T-helper 22 cell (primary cell): ENCODE measurements at places on chromosomes 11 and 22.

DNA sequence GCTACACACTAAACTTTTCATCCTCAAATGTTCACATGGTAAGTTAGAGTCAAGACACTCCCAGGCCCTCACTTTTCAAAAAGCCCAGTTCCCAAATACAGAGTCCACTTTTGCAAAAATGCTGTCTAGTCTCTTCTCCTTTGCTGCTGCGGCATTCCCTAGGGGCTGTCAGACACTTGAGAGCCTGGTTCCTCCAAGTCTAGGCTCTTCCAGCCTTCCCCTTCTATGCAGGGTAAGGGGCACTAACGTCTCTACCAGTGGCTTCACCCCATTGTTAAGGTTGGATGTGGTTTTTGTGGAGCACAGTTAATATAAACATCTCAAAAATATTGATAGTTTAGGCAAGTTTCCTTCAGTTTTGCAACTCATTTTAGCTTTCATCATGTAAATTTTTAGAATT is 181.5 kb downstream of the KIF18A start:
- no peak for DNase-seq

DNA sequence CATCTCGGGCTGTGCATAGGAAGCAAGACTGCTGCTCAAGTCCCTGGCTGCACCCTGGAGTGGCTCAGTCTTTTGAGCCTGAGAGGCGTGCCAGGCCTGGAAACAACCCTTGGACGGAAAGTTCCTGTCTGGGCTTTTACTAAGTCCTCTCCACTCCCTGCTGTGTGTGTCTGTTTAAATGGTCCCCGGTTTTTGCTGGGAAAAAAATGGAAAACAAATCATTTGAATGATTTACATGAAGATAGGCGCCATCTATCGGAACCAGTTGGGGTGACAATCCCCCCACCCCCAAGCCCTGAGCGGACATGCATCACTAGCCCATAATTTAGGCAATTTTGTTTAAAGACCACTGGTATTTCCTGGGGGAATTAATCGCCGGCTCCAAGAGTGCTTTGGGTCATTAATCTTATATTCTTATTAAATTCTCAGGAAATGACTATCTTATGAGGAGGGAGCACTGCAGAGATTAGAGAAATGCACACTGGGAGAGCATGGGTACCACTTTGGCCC is 2.7 kb upstream of the GAB2 start:
- DNase-seq: peak; percentile 16

DNA sequence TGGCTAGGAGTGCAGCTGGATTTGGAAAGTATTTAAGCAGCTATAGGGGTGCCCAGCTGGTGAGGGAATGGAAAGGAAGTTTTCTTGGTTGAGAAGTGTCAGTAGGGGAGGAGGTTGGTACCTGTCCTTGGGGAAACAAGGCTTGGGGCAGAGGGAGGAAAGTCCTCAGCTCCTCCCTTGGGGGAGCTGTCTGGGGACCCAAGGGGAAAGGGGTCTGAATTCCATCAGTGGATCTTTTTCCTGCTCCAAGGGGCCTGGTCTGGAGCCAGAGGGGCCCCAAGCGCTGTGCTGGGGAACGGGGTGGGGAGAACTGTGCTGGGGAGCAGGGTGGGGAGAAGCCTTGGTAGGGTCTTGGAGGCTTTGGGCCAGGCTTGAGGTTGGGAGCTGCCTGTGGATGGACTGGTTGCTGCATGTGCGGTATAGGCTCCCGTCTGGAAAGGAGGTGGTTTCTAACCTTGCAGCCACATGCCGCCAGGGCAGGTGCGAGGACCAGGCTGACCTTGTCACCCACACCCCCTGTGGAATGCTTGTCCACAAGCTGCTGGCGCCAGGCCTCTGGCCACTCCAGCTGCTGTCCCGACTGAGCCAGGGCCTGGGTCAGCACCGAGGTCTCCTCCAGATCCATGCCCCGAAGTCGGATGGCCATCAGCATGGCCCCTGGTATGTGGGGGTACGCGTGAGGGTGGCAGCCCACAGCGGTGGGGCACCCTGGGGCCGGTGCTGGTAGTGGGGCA is 963 bp downstream of the TYMP start:
- no peak for DNase-seq

GRCh38 chr11:69563946-69564775 is 76.8 kb upstream of the CCND1 start:
- no peak for DNase-seq

DNA sequence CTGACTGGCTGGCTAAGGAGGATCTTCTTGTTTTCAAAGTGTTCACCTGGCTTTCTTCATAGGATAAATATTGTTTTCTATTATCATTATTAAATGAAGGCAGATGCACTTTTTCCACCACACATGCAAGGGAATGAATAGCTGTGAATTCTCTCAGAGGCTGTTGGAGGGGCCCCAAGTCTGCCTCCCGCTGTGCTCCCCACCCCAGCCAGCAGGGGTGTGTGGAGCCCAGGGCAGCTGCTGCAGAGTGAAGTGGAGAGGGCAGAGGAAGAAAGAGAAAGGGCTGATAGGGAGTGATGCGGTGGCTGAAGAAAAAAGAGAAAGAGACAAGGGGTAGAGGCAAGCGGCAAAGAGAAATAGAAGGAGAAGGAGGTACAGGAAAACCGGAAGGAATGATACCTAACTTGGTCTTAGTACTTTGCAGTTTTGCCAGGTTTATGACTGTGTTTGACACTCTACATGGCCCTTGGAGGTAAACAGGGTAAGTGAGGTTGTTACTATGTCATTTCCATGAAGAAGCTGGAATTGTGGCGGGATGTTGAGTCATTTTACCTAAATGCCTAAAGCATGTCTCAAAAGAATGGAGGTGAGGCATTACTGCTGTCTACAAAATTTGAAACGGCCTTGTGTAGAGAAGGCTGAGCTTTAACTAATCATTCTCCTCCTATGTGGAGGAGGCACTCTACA is 145.7 kb upstream of the B3GAT1 start:
- no peak for DNase-seq

- no peak for DNase-seq
Measured at GRCh38 chr11:13869398-13869886, 93.1 kb upstream of the SPON1 start.

DNA sequence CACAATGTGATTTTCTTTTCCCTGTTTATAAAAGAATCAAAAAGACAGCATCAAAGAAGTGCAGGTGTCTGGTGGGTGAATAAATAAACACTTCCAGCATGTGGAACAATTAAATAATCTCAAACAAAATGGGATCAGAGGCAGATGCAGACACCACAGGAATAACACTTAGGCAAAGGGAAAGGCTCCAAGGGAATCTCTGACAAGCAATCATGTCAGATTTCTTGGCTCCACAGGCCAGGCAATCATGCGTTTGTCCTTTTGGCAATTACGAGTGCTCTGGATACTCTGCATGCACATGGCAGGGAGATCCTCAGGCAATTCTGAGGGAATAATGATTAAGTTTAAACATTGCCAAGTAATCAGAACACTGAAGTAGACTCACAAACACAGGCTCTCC is 403.5 kb upstream of the LUZP2 start:
- no peak for DNase-seq

- DNase-seq: no peak
Measured at GRCh38 chr11:68051191-68052136, 12.6 kb downstream of the TCIRG1 start.

DNA sequence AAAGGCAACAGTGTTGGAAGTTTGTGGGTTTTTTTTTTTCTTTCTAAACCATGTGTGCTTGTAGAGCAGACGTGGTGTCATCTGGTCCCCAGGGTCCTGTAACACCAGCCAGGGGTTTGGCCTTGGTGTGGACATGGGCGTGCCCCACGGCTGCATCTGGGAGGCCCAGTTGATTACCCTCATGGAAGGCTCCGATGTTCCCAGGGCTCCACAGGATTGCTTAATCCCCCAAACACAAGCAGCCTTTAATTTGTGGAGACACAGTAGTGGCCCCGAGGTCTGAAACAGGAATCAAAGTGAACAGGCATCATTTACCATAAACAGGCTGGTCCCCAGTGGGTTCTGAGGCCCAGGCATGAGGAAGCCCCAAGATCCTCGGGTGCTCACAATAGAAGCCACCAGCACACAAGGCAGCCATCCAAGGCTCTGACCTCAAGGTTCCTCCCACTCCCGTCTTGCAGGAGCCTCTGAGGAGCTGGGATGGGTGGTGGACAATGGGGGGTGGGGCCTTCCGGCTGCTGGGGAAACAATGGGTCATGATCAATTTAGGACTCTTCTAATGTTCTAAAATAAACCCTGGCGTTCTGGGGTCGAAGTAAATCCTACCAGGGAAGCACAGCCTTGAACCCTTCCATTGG is 115.0 kb upstream of the CD82 start:
- DNase-seq: no peak

DNA sequence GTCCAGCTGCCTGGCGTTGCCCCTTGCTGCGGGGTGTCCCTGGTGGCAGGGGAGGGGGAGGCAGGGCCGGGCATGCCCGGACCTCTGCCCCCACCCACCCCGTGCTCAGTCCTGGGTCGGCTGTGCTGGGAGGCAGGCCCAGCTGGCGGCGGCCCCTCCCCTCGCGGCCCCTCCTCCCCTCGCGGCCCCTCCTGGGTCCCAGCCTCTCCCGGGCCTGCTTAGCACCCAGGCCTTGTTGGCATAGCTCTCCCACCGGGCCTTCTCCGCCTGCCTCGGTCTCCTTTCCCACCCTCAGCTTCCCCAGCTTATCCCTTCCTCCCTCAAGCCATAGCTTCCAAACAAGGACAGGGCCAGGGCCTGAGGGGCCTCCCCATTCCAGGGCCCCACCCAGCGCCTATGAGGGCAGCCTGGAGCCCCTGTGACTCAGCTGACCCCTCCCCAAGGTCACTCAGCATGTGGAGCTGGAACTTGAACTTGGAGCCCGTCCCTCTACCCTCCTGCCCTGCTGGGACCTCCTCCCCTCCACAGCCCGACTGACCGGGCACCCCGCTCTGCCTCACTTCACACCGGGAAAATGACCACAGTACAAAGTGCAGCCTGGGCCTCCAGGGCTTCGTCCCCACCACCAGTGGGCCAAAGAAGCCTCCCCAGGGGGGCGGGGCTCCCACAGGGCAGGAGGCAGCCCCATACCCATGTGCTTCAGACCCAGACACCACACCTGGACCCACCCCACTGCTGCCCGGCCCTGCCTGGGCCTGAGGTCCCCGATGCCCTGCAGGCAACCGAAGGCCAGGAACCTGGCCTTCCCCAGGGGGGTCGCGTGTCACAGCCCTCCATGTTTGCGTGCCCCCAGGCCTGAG is 1.2 kb downstream of the EPS8L2 start:
- no peak for DNase-seq

GRCh38 chr11:130516554-130517505 is 68.4 kb downstream of the ADAMTS15 start:
- DNase-seq: no peak

DNA sequence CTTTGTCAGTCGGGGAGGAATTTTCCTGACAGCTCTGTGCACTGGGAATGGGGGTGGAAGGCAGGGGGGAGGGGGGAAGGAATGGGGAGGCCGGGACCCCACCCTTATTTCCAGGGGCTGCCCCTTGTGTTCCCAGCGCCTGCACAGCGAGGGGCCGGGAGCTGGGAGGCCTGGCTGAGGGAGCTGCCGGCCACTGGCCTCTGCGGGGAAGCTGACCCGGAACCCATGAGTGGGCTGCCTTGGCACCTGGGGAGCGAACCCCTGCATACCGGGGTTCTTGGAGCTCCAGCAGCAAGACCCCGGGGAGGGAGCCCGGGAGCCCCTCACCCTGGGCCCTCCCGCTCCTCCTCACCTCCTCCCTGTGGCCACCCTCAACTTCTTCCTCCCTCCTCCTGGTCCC is 3.5 kb downstream of the H19 start:
- DNase-seq: no peak

DNA sequence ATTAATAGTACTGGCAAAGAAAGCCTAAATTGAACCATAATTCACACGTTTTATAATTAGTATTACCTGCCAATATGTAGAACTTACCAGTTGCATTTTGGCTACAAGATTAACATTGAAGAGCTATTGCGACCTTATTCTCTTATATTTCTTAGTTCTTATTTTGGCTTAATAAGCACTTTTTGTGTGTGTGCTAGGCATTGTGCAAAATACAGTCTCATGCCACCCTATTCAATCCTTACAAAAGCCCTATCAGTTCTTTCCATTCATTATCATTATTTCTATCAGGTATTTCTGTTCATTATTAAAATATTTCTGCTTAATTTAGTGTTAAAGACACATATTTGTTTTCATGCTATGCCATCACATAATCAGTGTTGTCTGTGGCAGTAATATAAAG is 41.2 kb downstream of the MAML2 start:
- DNase-seq: no peak

DNA sequence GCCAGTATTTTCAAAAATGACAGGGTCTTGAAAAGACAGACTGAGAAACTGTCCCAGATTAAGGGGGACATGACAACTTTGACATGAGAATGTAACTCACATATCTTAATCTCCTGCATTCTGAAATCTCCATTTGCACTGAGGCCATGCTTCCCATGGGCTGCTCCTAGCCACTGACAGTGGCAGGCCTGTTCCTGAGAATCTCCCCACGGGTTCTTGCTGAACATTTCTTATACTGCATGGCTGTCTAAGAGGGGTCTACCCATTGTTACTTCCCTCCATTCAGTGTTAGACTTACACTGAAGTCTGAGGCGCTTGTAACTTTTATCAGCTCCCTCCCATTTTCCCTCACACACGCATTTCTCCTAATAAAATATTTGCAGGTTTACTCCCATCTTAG is 1.5 kb downstream of the CEP295 start:
- DNase-seq: no peak

DNA sequence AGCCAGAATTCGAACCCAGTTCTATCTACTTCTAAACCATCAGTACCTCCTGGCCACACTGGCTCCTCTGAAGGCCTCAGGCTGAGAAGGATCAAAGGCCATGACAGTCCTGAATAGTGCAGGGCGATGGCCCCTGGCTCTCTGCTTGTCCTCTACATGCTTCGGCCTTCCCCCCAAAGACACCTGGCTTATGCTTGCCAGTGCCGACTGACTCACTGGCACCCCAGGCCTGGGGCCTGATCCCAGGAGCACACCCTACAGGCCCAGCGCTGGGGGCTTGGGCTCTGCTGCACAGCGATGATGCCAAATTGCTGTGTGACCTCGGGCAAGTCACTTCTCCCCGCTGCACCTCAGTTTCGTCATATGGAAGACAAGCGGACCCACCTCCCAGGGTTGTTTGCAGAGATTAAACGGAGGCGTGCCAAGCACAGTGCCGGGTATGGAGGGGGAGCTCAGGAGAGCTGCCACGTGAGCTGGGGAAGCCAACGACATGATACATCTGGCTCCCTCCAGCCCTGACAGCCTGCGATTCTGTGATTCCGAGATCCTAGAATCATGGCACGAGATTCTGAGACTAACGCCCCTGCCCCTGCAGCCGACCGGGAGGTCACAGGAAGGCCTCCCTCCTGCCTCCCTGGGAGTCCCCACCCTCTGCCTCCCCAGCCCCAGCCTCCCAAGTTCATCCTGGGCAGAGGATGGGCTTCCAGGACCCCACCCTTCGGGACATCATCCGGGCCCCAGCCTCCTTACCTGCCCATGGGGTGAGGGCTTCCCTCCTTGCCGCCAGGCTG is 1.0 kb downstream of the SSTR3 start:
- no peak for DNase-seq

DNA sequence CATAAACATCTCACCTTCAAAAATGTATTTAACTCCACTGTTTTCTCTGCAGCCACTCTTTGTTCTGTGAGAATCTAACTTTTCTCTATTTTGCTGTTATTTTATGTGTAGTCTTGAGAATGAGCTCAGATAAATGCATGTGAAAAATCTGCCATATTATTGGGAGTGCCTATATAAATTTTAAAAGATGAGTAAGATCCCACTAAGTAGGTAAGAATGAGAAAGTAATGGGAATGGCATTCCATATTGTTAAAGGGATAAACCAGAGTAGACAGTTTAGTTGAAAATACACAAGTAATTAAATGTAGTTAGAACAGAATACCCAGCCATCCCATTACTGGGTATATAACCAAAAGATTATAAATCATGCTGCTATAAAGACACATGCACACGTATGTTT is 817.2 kb downstream of the FAM181B start:
- no peak for DNase-seq
